Activated CD8-positive, alpha-beta memory T cell treated with anti-CD3 and anti-CD28 coated beads for 1 hour (primary cell): ENCODE measurements at places on chromosomes 7 and 10.

DNA sequence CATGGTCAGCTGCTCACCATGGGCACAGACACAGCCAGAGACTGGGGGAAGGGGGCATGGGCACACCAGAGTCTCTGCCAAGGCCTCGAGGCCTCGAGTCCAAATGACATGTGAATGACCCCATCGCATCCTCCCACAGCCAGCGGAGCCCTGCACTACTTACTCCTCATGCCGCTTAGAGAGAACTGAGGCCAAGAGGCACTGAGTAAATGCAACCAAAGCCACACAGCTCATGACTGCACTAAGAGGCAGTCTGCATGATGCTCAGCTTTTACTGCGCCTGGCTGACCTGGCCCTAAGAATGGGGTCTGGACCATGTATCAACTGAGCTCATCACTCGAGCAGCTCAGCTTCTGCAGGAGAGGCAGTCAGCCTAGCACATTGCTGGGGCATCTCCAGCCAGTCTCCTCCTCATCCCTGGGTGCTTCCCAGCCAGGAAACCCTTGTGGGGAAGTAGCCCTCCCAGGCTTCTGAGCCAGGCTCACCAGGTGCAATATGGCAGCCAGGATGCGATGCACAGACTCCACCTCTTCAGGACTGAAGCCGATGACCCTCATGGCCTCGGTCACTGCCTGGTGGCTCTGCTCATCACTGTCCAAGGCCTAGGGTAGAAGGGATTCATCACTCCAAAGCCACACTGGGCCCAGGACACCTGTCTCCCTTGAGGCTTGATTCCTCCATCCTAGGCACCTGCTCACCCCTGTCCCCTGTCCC lies 7.5 kb downstream of the MYO1G start:
- DNase-seq, result no peak

DNA sequence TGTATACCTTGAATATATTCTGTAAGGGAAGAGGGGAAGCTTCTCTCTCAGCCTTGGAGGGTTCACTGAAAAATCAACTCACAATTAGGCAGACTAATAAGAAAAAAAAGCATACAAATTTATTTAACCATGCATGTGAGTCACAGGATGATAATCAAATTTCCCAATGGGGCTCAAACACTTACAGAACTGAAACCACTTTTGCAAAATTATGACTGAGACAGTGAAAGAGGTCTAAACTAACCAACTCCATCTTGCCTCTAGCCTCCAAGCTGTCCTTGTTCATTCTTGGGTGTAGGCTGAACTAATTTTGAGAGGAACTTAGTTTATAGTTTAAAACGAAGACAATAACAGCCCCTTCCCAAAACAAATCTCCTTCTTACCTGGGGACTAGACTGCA lies 618.3 kb upstream of the AUTS2 start:
- no peak for DNase-seq

GRCh38 chr10:73340121-73340520 lies 18.5 kb downstream of the CFAP70 start:
- no peak for DNase-seq

DNA sequence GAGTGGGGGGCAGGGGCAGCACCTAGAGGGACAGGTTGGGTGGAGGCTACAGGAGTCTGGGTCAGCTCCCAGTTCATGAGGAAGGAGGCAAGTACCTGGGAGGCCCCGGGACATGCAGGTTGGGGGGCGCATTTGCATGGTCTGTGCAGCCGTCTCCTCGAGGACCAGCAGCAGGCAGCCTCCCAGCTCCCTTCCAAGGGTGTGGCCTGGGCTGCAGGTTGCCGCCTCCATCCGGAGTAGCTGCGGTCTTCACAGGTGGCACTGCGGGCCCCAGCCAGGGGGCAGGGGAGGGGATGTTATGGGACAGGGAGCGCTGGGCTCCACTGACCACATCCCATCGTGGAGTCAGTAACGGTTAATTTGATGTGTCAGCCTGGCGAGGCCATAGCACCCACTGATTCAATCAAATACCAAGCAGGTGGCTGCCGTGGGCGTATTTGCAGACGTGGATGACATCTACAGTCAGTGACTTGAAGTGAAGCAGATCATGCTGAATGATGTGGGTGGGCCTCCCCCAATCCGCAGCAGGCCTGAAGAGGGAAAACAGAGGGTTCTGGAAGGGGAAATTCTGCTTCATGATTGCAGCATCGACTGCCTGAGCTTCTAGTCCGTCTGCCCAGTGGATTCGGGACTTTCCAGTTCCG lies 81.6 kb downstream of the PRKAG2 start:
- no peak for DNase-seq

DNA sequence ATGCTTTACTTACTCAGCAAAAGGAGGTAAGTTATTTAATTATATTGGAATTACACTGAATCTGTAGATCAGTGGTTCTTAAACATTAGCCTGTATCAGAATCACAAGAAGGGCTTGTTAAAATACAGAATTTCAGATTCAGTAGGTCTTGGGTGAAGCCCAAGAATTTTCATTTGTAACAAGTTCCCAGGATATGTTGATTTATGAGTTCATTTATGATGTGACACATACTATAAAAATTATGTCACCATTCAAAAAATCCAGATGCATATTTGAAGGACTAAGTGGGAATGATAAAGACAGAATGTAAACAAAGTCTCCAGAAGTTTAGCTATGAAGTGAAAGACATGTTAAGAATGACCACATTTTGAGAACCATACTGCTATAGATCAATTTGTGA lies 52.3 kb downstream of the HECTD2 start:
- no peak for DNase-seq

- no peak for DNase-seq
These were observed 83.7 kb downstream of the DIP2C start for GRCh38 chr10:605632-606325.
